ENCODE measurements at places on chromosomes 6 and 20.

DNA sequence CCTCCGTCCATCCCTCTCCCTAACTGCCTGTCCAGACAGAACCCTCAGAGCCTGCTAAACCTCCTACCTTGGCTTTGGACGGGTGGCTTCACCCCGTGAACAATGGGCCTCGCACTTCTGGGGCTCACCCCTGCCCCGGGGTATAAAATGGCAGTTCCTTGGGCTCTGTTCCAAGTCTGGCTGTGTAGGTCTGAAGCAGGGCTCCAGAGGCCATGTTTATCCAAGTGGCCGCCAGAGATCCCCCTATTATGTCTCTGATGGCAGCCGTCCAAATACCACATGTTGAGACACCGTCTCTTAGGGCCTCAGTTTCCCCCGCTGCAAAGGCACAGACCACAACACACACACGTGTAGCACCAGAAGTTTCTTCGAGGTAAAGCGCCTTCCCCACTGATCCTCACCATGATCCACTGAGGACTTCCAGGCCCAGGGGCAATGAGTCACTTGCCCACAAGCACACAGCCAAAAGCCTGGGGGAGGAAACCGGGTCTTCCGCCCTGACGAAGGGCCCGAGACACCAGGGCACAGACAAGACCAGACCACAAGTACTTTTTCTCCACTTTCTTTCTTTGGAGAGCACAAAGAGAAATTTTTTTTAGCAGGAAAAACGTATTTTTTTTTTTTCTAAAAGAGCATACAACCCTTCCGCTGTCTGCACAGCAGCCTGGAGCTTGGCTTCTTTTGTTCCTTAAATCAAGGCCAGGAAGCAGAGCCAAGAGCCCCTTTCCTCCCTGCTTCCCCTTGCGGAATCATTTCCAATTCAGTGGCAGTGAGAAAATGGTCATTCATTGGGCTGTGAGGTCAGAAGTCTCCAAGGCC, 11.8 kb downstream of the CPNE5 start:
- DNase-seq, result no peak

- DNase-seq, result no peak
Measured at GRCh38 chr20:38123021-38123587, 42.0 kb downstream of the TGM2 start.

DNA sequence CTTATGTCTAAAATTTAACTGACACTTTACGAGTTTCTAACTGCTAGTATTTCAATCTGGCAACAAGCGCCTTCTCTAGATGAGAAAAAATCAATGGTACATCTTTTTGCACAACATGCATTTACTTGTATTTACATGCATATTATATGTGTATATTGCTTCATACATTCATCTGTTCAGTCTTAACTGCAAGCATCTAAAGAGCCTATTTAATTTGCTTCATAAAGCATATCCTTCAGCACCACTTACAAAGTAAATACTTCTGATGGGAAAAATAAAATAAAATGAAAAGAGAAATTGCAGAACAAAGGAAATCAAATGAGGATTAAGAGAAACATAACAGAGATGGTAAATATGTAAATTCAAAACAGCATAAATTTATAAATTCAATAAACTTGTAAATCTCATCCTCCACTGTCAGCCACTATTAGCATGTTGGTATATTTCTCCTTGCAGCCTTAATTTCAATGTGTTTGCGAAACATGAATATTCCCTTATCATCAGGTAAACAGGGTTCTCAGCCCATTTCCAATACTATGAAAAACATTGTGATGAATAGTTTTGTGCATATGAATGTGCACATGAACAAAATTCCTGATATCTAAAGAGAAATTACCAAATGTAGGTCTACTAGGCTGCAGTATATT, 332.5 kb upstream of the RUNX2 start:
- DNase-seq, result no peak

- DNase-seq, result no peak
Measured at GRCh38 chr6:126337323-126337722, 2.6 kb upstream of the CENPW start.

GRCh38 chr6:113304116-113304515, 553.0 kb upstream of the MARCKS start:
- DNase-seq, result no peak

DNA sequence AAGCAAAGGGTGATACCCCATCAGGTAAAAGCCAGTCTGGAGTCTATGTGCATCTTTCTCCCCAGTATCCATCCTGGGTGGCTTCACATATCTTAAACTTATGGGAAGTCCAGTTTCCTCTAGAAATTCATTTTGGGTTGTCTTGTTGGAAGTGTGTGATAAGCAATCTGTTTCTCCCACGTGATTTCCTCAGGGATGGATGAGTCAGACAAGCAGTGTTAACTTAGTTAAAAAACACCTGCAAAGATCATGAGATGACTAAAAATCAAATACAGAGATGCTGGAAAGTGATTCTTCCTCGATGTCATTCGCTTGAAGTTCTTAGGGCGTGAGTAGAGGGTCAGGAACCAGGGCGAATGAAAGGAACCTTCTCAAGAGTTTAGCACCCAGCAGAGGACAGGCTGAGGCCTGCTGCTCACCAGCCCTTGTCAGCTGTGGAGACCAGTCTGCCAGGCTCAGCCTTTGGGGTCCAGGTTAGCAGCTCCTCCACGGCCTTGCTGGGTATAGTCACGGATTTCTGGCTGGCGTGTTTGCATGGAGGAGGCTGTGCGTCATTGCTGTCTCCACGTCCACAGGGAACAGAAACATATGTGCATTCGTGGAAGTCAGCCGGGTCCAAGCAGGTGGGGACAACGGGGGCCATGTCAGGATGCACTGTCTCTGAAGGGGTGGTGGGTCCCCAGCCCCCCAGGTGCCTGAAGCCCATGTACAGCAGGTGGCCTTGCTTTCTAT, 2.8 kb upstream of the PNPLA1 start:
- DNase-seq, result no peak

- no peak for DNase-seq
Measured at GRCh38 chr6:150243620-150244314, 100.9 kb downstream of the PPP1R14C start.

DNA sequence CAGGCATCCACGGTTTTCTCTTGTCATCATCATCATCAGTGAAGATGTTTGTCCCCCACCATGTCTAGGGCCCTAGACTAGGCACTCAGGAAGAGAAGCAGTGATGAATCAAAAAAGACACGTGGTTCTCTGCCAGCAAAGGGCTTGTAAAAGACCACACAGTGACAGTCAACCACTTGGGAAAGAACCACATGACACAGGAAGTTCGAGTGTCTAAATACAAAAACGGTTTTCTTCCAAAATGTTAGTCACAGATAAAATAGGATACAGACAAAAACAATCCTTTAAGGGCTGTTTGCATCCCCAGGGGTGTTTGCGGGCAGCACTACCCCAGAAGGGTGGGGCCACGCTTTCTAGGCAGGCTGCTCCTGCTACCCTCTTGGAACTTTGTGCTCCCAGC, 356.8 kb upstream of the AGPAT4 start:
- DNase-seq, result no peak

DNA sequence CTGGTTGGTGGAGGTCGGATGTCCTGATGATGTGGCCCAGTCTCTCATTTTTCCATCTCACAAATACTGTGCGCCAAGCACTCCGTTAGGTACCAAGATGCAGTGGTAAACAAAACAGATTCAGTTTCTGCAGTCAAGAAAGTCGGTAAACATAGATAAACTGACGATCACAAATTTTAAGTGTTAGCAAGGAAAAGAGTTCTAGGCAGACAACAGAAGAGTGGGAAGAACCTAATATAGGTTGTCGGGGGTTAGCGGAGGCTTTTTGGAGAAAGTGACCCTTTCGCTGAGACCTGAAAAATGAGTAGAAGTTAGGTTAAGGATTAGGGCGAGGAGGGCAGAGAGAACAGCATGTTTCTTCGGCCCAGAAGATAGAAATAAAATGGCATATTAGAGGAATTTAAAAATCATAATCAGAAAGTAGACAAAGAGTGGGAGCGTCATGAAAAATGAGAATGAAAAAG, 514 bp downstream of the ORC3 start:
- no peak for DNase-seq

- no peak for DNase-seq
Measured at GRCh38 chr20:37365760-37366638, 20.1 kb downstream of the SRC start.

- no peak for DNase-seq
Measured at GRCh38 chr6:112289038-112289566, 34.7 kb upstream of the LAMA4 start.

DNA sequence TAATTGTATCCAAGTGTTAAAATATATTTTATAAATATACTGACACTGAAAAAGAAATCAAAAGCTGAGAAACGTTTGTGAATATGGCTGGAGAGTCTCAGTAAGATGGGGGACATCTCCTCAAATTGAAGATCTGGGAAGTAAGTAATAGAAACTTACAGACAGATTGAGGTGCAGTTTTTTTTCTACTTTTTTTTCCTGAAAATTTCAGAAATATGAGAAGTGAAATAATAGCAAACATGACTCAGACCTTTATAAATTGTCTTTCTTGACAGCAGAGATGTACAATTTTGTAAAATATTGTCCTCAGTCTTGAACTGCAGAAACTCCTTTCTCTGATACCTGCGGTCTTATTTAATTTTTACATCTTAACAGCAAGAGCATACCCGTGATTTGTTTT, 347.1 kb downstream of the UTRN start:
- DNase-seq, result no peak

DNA sequence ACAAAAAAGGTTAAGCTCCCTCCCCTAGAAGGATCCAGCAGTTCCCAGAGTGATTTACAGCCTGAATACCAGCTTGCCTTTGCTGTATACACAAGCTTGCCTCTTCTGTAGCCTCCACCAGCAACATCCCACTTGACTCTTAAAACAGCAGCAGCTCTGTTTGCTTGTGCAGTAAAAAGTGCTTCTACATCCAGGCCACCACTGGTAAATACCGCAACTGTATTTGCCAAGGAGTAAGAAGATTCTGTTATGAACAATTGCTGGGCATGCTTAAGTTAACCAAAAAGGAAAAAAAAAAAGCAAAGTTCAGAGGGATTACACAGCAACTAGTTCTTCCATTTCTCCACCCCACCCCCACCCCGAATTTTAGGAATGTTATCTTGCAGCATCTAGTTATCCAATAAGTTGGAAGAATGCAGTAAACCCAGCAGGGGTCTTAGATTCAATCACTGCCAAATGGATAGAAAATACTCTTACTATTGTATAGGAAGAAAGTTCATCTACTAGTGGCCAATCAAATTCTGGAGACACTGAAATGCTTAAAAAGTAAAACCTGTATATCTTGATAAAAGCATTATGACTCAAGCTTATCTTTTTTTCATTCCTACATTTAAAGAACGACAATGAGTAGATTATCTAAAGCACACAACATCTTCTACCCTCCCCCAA, 4.8 kb downstream of the SALL4 start:
- DNase-seq, result no peak

DNA sequence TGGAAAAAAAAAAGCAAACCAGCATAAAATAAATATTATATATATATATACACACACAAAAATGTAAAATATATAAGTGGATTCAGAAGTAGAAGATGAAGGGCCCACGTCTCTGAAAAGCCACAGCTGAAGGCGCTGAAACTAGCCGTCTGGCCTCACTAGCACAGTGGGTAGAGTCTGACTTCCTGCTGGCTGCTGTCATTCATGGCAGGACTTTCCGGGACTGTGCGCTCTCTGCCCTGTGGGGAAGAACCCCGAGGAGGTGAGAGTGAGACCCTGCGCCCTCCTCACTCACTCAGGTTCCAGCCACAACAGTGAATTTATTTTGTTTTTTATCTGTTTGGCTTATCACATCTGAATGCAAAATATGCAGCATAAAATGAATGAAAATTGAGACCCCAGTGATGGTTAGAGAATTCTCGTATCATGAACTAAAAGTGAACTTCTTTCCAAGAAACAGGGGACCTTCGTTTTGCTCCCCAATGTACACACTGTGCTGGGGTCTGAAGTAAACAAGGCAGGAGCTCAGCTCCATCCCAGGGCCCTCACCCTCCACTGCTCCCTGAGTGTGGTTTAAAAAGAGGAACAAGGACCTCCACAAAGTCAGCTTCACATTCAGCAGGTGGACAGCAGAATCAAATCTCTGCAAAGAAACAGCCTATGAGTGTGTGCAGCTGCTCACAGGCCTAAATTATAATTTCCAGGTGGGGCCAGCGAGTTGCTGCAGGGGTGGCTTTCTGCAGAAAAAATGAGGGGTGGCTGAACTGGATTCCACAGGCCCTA, 1.3 kb upstream of the RAMACL start:
- DNase-seq, result no peak

DNA sequence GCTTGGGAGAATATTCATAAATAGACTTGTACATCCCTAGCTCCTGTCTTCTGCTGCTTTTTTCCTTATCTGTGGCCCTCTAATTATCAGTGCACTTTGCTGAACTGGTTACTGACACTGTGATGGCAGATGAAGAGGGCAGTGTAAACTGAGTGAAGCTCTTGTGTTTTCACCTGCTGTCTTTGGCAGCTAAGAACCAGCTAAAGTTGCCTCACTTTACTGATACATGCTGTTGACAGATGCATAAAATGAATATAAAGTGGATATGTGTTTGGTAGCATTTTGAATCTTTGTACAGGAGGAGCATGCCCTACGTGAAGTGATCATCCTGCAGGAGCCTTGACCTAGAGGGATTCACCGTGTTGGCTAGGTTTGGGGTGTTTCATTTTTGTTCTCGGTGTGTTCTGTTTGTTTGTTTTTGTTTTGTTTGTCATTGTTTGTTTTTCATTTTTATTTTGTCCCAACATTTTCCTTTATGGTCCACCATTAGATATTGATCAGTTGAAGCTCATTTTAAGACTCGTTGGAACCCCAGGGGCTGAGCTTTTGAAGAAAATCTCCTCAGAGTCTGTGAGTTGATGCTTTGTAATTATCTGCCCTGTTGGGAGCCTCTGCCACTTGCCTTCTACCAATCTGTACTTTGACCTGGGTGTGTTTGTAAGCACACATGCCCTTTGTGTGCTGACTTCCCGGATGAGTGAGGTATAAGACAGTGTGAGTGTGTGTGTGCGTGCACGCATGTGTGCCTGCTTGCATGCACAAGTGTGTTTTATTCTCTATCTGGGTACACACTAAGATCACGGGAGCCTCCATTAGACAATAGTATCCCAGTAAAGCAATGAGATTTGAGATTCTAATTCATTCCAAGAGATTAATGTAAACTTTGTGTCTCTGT, 34.6 kb upstream of the MAPK13 start:
- DNase-seq, result no peak

DNA sequence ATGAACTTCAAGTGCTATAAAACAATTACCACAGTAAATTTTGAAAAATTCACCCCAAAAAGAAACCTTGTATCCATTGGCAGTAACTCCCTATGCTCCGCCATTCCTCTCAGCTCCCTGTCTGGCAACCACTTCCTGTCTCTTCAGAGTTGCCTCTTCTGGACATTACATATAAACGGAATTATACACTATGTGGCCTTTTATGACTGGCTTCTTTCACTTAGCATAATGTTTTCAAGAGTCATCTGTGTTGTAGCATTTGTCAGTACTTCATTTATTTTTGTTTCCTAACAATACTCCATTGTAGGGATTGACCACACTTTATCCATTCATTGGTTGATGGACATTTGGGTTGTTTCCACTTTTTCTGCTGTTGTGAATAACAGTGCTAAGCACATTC, 50.1 kb downstream of the CEP43 start:
- no peak for DNase-seq

- no peak for DNase-seq
Measured at GRCh38 chr6:129686941-129687627, 22.9 kb downstream of the ARHGAP18 start.

- DNase-seq, result no peak
Measured at GRCh38 chr6:138605958-138606357, 106.7 kb upstream of the NHSL1 start.

GRCh38 chr6:128600397-128600951, 80.1 kb upstream of the PTPRK start:
- DNase-seq, result peak; percentile 70
